Stimulated activated CD8-positive, alpha-beta memory T cell treated with anti-CD3 and anti-CD28 coated beads, Interleukin-7, amount 100 ng/mL, for 24 hours (primary cell): ENCODE measurements at places on chromosomes 1 and 21.

DNA sequence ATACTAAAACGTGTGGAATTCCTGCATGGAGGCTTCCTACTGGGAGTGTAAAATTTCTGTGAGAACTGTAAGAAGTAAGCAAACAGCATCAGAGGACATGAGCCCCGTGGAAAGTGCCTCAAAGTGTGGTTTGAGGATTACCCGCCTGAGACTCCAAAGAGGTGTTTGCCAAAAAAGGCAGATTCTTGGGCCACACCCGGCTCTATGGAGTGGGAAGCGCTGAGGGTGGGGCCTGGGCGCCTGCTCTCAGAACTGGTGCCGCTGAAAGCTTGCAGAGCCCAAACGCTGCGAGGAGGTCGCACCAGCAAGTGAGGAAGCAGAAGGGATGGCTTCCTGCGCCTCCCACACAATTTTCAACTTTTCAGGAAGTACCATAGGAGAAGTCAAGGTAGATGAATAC lies 43.0 kb upstream of the PSEN2 start:
- no peak for DNase-seq

DNA sequence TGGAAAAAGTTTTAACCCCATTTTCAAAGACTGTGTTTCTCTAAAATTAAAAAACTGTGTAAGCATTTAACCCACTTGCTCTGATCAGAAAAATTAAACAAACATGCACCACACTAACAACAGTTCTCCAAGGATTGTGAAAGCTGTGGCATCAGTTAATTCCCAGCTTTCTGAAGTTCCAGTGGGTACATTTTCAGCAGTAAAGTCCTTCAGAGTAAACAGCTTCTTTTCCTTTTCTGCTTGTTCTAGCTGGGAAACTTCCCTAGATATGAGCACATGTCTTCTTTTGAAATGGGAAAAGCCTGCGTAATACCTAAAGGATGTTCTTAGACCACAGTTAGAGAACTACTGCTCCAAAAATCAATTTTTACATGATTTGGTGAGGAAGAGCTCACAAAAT lies 11.1 kb downstream of the PRRX1 start:
- DNase-seq, result no peak

DNA sequence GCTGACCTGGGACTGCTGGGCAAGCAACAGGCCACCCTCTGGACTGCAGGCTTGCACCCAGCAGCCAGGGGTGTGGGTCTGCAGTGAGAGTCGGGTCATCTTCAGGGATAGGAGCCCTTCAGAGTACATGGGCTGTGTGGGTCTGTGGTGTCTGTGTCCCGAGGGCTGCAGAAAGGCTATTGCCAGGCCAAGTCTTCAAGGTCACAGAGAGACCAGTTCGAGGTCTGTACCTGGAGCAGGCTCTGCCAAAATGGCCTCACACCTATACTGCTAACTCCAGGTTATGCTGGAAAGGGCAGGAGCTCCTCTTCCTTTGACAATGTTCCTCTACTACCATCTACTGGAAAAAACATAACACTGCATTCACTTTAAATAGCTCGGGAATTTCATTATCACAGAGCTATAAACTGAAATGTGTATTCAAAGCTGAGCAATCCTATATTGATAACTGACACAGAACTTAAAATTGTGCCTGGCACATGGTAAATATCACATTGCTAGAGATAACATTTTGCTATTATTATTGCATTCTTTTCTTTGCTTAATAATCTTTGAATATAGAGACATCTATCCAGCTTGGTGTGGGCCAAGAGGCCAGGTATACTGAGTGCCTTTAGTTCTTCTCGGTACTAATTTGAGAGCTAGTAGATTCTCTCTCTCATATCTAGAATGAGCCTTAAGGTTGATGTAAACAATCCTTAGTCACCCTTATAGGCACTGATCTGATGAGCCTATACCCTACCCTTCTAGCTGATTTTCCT lies 6.9 kb upstream of the DNAH14 start:
- no peak for DNase-seq

- DNase-seq, result no peak
These were observed 230.6 kb downstream of the DSCAM start for GRCh38 chr21:40616377-40616704.

DNA sequence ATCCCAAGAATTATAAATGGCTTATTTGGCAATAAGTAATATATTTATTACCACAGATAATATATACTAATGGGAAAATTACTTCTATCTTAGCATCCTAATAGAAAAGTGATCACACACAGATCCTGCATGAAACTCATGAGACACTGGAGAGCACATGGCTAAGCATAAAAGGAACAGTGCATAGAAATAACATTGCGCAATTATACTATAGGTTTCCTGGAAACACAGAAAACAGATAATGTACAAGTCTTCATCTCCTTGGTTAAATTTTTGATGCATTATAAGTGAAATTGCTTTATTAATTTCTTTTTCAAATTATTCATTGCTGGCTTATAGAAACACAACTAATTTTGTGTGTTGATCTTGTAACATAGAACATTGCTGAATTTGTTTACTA lies 210.4 kb downstream of the USH2A start:
- no peak for DNase-seq
